ENCODE measurements at places on chromosomes 6 and 20.

GRCh38 chr20:32674362-32674789 is 635 bp upstream of the C20orf203 start:
- DNase-seq = peak; percentile 6

DNA sequence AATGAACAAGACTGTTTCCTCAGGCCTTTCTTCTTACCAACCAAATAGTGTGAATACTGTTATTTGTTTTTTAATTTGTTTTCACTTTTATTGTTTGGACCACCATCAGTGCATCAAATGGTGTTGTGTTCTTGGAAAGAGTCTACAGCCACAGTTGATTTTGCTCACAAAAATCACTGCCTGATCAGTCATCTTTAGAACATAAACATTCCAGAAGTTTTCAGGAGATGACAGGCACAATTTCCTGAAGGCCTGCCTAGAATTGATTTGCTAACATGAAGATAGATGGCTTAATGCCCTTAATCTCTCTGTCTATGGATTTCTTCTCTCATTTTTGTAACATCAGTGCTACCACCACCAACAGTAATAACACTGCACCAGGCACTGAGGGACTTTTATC is 13.5 kb downstream of the IL22RA2 start:
- no peak for DNase-seq

DNA sequence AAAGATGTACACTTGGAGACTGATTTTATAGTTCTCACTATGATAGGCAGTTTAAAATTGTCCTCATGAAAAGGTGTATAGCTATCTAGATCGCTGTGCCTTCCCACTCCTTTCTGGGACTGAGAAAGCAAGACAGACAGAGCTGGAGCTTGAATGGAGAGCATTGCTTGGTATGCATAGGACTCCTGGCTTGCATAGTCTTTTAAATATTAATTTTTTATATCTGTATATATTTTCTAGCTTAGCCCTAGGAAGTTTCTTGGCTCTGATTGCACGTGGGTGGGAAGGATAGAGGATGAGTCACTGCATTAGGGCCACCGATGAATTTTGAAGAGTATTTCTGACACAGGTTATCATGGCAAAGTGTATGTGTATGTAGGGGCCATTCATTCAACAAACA is 150.0 kb upstream of the SPACA1 start:
- no peak for DNase-seq

DNA sequence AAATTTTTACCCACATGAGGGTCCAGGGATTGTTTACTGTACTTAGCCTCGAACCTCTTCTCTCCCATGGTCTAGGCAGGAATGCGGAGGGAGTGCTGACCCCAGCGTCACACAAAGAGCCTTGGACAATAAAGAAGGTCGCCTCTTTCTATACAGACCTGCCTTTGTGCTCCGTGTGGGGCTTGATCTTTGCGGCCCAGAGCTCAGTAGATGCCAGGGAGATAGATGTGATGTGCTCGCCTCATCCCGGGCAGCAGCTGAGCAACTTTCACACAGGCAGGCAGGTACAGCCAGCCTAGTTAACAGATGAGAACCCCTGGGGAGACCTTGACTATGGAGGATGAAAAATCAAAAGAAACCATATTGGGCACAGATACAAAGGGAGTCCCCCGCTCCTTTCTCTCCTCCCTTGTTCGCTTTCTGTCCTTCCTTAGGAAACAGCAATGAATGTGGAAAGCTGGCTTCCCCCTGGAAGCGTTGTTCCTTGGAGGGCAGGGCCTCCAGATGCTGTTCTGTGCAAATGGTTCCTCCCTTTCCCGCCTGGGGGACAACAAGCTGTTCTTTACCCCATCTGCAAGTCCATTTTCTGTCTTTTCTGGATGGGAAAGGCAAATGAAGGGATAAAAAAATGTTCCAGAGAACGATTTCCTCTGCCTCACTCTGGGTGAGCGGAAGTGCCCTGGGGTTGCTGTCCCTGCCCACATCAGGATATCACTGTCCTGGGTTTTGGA is 128.3 kb downstream of the OLIG3 start:
- DNase-seq = no peak

- no peak for DNase-seq
These were observed 30.5 kb upstream of the HLA-G start for GRCh38 chr6:29797135-29797534.

DNA sequence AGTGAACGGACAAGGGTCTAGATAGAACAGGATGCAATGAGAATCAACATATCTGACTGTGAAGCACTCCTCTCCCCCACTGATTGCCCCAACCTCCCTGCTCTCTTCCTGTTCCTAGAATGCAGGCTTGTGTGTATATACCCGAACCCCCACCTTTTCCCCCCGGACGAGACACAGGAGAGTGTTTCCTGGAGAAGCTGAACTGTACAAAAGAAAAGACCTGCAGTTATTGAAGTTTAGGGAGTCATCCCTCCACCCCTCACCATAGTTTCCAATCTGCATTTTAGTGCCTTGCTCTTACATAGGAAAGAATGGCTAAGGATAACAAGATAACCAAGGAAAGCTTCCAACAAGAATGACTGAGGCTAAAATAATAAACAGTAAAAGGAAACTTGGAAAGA is 55.5 kb upstream of the PDE10A start:
- no peak for DNase-seq

- DNase-seq = no peak
These were observed 69.8 kb upstream of the PHACTR2 start for GRCh38 chr6:143607974-143608373.

DNA sequence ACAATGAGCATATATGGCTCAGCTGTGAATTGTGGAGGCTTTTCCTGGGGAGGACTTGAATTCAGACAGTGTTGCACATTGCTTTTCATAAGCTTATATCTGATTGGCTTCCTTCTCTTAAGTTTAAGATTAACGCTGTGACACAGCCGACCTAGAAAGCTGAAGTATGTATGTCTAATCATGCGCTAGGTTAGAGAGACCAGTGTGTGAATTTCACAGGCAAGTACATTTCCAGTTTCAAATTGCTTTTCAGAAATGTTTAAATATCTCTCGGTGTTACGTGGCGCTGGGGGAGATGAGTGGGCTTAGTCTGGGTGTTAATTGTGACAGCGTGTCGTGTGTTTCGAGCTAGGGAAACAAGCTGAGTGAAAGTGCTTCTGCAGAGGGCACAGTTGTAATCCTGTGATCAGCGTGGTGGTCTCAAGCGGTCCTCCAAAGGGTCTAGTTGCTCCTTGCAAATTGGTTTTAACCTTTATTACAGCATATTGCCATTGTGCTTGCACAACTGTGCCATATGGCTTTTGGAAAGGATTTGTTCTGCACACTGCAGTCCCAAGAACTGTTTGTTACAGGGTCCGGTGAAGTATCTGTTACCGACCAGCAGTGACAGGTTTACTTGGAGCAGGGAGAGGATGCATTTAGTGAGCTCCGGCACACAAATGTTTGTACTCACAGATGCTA is 166.6 kb downstream of the SASH1 start:
- no peak for DNase-seq

GRCh38 chr20:52179331-52180179 is 12.0 kb downstream of the ZFP64 start:
- DNase-seq = no peak

GRCh38 chr6:27812805-27813492 is 99.2 kb downstream of the OR2B2 start:
- no peak for DNase-seq

DNA sequence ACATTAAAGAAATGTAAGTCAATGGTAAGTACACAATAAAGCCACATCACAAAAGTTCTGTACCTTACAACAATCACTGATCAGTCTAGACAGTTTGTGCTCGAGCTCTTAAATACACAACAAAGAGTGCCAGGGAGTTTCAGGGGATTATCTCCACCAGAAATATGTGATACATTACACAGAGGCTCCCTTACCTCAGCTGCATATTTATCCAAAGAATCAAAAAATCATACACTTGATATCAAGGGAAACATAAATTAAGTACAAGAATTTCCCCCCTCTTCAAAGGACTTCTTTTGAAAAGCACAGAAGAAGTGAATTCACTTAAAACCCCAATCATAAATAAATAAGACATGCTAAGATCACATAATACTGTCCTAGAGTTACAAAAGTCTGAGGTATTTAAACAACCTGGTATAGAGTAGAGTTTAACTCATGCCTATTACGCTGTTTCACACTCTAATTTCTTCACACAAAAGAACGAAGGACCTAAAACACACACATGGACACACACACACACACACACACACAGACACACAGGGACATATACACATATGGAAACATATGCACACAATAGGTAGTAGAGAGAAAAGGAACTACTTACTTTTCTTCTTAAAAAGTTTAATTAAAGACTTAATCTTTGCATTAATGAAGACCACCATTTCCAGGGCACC is 528 bp downstream of the NHSL1 start:
- no peak for DNase-seq

DNA sequence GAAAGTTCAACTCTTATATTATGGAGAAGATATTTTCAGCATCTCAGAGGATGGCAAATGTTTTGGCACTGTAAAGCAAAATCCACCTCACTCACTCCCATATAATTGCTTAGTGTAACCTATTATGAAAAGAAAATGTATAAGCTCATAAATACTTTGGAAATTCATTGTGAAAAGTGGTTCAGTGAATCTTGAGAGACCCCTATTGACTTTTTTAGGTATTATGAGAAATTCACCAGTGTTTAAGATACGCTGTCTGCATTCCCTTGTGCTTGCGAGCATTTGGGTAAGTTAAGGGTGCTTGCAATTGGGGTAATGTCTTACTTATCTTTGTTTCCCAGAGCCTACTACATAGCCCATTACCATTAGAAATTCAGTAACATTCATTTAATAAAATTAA is 66.3 kb upstream of the BMP5 start:
- no peak for DNase-seq

- no peak for DNase-seq
These were observed 46.6 kb upstream of the EDN3 start for GRCh38 chr20:59253779-59254319.

DNA sequence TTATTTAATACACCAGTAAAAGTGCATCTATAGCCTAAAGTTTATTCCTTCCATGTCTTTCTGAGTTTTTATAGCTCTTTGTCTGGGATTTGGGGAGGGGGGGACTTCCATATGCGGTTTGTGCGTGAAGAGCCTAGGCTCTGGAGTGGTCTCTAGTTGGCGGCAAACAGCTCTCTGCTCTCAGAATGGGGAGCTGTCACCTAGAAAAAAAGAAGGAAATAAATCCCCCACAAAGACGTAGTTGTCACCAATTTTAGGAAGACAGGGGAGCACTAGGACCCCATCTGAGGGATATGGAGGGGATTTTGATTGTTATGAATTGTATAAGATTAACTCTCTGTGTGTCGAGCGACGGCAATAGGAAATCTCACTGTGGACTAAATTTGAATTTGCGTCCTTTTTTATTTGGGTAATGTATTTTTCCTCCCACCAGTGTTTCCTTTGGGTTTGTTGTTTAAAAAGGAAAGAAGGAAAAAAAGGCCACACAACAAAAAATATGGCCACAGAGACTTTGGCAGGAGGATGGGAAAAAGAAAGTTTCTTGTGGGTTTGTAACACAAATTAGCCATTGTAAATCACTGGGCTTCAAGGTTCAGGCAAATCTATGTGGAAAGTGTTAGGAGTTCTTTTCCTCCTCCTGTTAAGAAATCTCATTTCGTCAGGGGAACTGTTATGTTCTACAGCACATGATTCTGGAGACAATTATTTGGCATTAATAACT is 7.4 kb downstream of the POU3F2 start:
- DNase-seq = no peak

DNA sequence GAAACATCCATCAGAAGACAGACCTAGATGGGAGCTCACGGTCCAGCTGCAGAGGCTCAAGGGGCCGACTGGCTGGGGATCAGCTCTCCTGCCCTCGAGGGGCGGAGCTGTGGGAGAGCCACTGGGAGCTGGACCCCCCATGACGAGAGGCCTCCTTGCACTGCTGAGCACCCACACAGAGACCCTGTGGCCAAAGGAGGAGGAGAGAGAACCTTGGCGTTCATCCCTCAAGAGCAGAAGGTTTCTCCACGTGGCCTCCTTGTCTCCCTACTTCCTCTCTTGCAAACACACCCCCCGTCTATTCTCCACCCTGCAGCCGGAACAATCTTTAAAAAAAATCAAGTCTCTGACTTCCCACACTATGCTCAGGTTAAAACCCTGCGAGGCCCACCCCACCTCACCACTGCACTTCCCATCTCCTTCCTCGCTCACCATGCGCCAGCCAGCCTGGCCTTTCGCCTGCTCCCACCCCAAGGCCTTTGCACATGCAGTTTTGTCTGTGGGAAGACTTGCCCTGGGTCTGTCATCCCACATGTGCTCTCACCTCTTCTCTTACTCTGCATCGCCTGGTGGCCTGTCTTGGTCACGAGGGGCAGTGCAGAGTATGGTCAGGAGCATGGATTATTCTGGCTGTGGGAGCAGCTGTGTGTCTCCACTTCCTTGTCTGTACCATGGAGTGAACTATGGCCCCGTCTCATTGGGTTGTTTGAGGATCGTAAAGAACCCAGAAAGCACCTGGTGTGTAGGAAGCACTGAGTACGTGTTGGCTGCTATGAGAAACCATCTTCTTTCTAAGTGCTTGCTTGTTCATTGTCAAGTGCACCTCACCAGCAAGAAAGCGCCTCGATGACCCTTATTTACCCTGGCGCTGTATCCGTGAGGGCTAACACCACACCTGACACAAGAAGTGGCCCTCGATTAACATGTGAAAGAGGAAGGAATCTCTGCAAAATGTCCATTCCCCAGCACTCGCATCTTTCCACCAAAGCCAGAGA is 32.9 kb downstream of the PMEPA1 start:
- no peak for DNase-seq

DNA sequence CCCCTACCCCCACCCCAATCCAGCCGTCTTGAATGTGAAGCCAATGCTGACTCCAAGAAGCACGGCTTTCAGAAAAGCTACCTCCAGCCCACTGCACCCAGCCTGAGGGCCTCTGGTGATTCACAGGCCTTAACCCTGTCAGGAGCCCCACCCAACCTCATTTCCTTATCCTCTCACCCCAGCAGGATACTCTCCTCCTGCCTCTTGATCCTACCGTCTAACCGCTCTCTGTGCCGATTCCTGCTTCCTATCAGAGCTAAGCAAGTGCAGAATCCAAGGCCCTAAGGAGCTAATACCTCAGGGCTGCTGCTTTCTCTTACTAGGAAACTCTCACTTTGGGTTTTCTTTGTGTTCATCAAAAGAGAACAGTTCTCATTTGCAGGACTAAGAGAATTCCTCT is 47.2 kb downstream of the TRERF1 start:
- DNase-seq = no peak

- DNase-seq = no peak
These were observed 19.3 kb upstream of the AHCY start for GRCh38 chr20:34322267-34323105.

DNA sequence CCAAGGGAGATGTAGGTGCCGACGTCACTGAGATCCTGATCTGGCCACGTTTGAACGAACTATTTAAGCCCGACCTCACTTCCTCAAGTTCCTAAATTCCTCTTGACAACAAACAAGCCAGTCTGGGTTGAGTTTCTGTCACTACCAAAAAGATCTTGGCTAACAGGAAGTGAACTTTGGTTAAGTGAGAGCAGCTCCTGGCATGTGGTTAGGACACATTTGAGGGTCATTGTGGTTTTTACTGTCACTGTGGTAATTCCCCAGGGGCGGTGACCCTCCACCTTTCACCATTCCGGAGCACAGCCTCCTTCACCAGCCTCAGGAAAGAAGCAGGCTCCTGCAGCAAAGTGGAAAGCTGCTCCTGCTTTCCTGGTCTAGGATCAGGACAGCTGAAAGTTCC is 43.1 kb upstream of the ZNF831 start:
- no peak for DNase-seq

All from caudate nucleus (tissue), 63 donors.